Erythroblast (primary cell): ENCODE measurements at places on chromosomes 11 and 22.

- DNase-seq: no peak
Measured at GRCh38 chr11:127059286-127059685, 58.7 kb upstream of the KIRREL3 start.

GRCh38 chr11:62472063-62472884, 53.4 kb downstream of the SCGB1A1 start:
- DNase-seq: peak; percentile 16

DNA sequence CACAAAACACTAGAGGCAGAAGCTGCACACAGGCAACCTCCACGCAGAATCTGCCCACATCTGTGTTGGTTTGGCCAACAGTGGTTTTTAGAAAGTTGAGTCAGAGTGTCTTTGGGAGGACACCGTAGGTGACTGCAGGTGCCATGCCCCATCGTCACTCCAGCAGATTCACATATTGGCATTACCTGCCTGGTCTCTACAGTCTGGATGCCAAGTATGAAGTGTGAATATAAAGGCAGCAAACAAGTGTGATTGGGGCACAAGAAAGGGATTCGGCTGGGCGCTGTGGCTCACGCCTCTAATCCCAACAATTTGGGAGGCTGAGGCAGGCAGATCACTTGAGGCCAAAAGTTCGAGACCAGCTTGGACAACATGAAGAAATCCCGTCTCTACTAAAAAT, 11.0 kb upstream of the FXYD2 start:
- DNase-seq: no peak

DNA sequence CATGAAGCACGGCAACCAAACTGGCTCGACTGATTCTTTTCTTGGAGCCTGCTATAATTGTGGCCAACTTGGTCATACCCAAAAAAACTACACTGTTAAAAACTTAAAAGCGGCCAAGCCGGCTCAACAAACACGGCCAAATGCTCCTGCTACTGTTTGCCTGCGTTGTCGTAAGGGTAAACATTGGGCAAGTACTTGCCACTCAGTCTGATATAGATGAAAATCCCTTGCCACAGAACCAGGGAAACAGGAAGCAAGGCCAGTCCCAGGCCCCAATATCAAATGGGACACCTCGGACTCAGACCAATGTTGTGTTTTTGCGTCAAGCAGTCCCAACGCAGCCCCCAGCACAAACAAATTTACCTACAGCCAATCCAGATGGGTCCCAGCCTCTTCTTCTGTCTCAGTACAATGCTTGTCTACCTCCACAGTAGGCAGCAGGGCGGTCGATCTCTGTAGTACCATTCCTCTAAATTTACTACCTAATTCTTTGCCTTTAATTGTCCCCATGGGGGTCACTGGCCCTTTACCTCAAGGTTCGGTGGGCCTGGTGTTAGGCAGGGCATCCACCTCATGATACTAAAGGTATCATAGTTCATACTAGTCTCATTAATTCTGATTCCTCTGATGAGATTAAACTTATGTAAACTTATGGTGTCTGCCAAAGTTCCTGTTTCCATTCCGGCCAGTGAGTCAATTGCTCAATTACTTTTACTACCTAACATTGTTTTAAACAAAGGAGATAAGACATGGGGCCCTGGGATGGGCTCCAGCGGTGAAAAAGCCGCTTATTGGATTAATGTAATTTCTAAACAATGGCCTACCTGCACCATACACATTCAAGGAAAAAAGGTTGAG, 3.7 kb upstream of the COMT start:
- DNase-seq: no peak

DNA sequence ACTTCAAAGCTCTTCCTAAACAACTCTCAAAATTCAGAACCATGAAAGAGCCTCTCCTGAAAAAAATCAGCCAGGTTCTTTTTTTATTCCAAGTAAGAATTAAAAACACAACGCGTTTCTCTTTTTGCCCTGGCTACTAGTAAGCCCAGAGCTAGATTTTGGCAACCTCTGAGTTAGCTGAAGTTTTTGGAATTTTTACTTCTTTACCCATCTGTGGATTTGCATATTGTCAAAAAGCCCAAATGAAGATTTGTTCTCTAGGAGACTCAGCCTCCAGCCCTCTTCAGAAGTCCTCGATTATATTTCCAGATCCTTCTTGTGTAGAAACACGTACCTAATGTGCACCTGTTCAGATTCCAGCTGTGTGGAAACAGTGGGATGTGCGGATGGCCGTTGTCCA, 517.9 kb downstream of the TBC1D22A start:
- DNase-seq: no peak

DNA sequence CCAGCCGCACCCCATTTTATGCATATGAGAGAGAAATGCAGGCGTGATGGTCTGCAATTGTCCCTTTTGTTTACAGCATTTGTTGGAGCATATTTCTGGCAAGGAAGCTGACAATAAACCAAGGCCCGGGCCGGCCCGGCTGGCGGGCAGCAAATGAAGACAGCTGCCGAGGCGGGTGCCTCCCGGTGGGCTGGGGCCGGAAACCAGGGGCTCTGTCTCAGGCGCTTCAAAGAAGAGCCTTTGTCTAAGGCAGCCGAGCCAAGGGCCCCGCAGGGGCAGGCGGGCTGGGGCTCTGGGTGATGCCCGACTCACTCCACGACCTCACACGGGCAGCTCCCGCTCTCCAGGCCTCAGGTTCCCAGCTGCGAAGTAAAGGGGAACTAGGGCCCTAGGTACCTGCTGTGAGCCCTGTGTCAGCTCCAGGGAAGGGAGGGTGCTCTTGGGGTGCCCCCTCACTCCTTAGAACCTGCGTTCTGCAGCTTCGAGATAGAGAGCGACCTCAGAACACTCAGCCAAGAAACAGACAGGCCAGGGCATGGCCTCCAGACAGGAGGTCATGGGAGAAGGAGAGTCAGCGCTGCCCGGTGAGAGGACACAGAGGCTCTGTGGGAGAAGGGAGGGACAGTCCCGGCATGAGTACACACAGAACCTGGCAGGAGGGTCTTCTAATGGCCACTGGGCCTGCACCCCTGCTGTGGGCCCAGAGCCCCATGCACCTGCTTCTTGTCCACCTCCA, 2.4 kb downstream of the LINC01488 start:
- no peak for DNase-seq

- peak; percentile 82 for DNase-seq
Measured at GRCh38 chr22:28779833-28780232, 7.3 kb downstream of the CCDC117 start.

- no peak for DNase-seq
Measured at GRCh38 chr11:32706985-32707741, 87.3 kb downstream of the CCDC73 start.

DNA sequence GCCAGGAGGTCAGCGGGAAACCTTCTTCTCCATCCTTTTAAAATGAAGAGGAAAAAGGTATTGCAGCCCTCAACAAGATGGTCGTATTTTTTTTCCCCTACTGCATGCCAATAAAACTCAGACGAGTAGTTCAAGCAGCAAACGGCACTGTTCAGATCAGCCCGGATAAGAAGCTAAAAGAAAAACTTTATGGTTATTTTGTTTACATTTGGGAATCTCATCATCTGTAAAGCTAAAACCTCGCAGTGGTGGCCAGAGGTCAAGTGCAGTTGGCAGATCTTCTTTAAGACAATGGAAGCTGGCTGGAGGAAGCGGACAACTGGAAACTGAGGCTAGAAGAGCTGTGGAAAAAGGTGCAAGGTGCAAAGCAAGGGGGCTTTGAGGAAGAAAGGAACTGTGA, 31.0 kb upstream of the CHRM4 start:
- no peak for DNase-seq

DNA sequence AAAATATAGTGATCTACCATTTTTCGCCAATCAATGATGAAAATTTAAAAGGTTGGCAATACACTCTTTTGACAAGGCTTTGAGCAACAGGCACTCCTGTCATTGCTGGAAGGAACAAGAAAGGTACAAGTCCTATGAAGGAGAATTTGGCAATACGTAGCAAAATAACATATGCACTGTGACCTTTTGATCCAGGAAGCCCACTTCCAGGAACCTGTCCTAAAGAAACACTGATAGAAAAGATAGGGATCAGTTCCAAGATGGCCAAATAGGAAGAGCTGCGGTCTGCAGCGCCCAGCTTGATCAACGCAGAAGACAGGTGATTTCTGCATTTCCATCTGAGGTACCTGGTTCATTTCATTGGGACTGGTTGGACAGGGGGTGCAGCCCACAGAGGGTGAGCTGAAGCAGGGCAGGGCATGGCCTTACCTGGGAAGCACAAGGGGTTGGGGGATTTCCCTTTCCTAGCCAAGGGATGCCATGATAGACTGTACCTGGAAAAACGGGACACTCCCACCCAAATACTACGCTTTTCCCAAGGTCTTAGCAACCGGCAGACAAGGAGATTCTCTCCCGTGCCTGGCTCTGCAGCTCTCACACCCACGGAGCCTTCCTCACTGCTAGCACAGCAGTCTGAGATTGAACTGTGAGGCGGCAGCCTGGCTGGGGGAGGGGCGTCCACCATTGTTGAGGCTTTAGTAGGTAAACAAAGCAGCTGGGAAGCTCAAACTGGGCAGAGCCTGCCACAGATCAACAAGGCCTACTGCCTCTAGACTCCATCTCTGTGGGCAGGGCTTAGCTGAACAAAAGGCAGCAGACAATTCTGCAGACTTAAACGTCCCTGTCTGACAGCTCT, 69.7 kb upstream of the GALNT18 start:
- DNase-seq: no peak

GRCh38 chr11:110818032-110818687, 105.9 kb upstream of the ARHGAP20 start:
- no peak for DNase-seq

- DNase-seq: no peak
Measured at GRCh38 chr11:94662846-94663390, 95.8 kb downstream of the PIWIL4 start.
